Retina (tissue), 1 donor: ENCODE measurements at places on chromosomes 7 and 10.
A peak's percentile ranks its signal among the peaks of the same experiment; 100 is the strongest.

DNA sequence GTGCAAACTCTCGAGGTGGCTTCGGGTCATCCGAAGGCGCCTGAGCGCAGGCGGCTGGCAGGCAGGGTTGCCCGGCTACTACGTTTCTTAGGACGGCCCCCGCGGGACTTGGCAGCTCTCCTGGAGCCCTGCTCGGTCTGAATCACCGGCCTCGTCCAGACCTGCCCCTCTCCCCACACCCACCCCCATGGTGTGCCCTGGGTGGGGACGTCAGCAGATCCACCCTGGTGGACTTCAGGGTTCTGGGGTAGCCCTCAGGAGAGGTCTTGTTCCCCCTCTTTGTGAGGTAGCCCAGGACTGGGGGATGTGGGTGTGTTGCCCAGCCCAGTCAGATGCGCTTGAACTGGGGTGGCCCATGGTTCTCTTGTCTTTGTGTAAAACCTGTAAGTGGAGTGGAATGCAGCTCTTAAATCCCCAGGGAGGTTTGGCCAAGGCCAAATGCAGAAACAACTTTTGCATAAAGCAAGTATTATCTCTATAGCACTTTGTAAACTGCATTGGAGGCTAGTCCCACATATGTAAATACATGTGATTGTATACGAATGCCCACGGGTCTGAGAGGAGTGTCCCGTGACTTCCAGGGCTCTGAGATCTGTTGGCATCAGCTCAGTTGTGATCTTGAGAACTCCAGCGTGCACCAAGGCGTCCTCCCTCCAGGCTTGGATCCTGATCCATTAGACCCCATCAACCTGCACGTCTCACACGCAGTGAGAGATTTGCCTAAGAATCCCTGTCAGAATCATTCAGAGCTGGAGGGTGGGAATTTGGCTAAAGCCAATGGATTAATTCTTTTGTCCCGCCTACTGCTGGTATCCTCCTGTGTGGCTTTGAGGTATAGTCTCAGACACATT lies 1.8 kb downstream of the PFKFB3 start:
- peak; percentile 60 for DNase-seq

DNA sequence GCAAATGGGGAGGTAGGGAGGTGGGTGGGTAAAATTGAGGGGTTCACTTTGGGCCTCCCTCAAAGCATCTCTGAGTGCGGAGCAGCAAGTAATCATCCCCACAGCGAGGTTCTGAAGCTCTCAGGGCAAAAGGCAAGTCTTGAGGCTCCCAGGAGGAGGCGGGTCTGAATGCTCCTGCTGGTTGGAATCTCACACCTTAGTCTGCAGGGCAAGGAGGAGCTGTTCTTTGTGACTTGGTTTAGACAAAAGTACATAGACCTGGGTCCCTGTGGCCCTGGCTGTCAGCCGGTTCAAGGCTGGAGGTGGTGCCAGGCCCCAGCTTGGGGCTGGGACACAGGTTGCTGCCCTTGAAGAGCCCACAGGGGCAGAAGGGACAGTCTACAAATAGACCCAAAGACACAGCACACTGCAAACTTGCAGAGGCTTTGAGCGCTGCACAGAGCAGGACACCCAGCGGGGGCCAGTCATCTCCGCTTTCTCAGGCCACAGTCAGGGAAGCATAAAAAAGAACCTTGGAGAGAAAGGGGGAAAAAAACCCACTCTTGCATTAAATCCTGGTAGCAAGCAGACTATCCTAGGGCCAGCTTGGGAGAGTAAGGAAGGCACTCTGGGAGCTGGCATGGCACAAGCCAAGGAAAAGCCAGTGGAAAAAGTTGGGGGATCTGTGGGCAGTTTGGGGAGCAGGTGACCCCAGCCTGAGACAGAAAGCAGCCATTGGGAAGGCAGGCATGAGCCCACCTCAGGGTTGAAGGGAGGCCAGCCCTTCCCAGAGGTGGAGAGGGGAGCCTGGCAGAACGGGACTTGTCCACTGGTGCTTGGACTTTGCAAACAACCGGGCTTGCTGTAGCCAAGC lies 926 bp upstream of the C10orf71 start:
- peak; percentile 38 for DNase-seq

GRCh38 chr7:139655305-139655704 lies 122.5 kb downstream of the HIPK2 start:
- peak; percentile 14 for DNase-seq

DNA sequence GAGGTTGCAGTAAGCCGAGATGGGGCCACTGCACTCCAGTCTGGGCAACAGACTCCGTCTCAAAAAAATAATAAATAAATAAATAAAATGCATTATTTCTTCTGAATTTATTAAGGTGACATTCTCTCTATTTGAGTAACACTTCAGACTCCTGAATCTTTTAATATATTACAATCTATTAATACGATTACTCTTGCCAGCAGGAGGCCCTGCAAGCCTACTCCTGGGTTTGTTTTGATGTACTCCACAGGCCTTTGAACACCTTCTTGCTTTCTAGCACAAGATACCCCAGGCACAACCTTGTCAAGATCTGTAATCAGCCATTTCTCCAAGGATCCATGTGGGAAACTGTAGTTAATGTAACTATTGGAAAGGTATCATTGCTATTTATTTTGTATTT lies 63.5 kb downstream of the COBL start:
- no peak for DNase-seq

- DNase-seq, result no peak
Observed at GRCh38 chr7:49670991-49671390, 102.4 kb upstream of the VWC2 start.

DNA sequence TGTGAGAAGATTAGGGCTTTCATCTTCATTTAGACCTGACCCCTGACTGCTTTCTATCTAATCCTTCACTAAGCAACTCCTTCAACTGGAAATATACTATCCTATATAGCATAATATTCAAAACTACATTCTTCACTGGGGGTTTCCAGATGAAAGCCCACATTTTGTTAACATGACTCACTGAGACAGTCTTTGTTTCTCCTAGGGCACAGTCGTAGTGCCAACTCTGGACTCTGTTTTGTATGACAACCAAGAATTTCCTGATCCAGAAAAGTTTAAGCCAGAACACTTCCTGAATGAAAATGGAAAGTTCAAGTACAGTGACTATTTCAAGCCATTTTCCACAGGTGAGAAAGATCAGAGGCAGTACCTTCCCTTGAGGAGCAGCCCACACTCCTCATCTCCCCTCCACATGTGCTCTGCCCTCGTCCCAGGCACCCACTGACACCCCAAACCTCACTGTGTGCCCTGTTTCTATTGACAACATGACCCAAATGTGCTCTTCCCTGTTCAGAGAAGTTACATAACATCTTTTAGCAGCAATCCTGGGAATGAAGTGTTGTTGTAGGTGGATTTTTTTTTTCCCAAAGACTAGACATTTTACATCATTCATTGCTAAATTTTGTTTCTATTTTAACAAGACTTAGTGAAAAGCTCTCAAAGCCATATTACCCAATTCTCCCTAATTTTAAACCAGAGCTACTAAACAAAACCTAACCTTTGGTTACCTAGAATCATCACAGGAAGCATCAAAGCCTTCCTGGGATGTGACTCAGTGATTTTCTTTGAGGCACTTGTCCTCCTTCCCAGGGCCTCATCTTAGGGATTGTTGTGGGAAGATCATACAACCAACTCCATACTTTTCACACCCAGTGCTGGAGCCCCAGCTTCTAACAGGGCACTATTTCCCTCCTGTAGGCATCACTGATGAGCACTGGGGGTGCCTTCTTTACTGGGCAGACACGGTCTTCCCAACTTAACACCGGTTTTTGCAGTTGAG lies 10.7 kb downstream of the CYP2E1 start:
- DNase-seq, result no peak

GRCh38 chr7:133670250-133670649 lies 417.4 kb downstream of the EXOC4 start:
- no peak for DNase-seq

DNA sequence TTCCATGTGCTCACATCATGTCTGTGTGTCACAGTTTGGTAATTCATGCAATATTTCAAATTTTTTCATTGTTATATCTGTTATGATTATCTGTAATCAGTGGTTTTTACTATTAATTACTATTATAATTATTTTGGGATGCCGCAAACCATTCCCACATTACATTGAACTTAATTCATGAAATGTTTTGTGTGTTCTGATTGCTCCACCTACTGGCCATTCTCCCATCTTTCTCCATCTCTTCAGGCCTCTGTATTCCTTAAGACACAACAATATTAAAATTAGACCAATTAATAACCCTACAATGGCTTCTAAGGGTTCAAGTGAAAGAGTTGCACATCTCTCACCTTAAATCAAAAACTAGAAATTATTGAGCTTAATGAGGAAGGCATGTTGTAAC lies 398.5 kb downstream of the PCDH15 start:
- DNase-seq, result peak; percentile 23

DNA sequence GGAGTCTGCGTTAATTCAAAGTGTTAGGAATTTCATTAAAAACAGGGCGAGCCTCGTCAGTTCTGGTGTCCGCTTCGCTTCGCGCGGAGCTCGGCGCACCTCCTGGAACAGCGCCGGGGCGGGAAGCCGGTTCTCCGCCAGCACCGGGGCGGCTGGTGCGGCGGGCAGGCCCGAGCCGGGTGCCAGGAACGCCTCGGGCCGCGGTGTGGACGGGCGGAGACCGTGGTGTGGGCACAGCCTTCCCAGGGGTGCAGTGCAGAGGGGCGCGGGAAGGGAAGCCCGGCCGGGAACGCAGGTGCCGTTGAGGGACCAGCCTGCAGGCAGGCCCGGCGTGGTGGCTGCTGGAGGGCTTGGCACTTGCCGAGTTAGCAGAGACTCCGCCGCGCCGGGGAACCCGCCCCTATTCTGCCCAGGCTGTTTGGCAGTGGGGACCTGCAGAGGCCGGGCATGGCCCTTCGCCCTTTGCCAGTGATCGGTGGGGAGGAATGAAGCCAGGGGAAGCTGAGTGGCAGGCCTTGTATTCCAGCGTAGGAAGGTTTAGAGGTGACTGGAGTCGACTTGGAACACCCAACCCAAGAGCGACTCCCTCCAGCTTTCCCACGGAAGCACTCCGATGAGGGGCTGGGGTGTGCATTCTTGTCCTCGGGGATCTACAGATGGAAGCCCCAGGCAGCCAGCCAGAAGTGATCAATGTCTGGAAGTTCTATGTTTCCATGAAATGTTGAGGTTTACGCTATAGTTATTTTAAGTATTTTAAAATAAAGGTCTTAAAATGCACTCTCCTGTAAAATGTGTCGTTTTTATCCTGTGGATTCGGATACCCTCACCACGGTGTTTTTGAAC lies 945 bp upstream of the RHEB start:
- no peak for DNase-seq

- no peak for DNase-seq
Observed at GRCh38 chr7:23405240-23405618, 65.1 kb downstream of the IGF2BP3 start.

GRCh38 chr10:70328967-70329366 lies 45.2 kb upstream of the NPFFR1 start:
- DNase-seq, result no peak

- DNase-seq, result no peak
Observed at GRCh38 chr10:7484456-7485243, 73.8 kb upstream of the SFMBT2 start.

- DNase-seq, result no peak
Observed at GRCh38 chr10:29925771-29926692, 133.4 kb downstream of the JCAD start.

DNA sequence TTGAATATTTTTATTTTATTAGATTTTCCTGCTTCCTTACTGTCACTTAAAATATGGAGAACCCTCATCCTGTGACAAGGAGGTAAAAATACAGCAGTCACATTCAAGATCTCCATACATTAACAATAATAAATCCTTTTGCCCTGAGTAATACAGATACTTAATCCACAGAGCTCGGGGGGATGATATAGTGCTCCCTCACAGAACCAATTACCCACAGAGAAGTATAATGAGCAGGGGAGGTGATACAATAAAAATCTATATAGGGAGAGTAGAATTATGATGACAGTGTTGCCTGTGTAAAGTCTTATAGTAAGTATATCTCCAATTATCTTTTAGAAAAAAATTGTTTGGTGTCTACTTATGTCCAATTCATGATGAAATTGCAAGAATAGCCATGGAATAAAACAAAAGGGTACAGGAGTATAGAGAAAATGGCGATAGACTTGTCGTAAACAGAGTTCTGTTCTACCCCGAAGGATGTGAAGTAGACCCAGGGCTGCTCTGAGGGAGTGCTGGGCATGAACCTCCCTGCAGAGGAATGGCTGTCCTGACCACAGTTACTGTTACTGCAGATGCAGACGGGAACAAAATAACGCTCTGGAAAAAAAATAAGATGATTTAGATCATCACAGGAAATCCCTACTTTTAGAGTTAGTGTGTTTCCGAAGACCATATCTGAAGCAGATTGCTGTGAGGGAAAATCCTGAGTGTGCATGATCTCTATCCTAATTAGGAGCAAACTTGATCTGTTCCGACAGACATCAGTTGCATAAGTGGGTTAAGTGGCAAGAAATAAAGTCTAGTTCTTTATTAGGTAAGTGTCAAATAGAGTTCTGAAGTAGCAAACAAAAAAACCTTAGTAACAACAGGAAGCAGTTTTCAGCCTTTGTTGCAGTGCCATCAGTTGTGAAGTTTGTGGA lies 123.7 kb downstream of the KAT6B start:
- peak; percentile 22 for DNase-seq
